ENCODE measurements at places on chromosomes 4 and X. TPM values are rescaled to one million over a fixed set of nuclear protein-coding genes. Genes with fewer than 3 reads are reported as not detected.

DNA sequence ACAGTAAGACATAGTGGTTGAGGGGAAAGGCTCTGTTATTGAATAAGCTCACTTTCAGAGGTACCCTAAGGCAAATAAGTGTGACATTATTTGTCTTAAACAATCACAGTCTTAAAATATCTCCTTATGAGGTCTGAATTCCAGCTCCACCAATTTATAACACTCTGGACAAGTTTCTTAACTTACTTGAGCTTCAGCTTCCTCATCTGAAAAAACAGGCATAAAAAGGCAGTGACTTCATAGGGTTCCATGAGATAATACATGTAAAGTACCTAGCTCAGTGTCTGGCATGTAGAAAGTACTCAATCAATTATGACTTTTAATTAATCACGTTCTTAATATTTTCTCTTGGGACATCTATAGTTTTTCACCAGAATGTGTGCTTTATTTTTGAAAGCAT lies 202.5 kb downstream of the RASL11B start:
- no peak for DNase-seq

DNA sequence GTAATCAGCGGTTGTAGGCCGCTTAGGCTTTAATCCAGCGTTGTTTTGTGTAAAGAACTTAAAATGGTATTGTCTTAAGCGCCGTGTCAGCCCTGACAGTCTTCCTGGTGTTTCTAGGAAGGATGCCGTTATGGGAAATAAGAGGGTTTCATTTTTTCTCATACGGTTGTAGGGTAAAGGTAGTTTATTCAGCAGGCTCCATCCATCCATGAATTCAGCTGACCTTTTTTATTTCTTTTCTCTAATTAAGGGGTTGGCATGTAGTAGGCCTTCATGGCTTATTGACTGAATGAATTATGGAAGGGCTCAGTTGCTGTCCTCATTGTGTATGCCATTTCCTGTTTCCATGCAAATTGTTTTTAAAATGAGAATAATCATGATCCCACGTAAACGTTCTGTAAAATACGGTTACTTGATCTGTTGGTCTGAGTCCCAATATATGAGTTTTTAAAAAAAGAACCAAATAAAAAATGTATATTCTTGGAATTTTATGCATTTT lies 693 bp downstream of the OCIAD1 start:
- DNase-seq: no peak

GRCh38 chrX:19064175-19064574 lies 58.1 kb downstream of the ADGRG2 start:
- no peak for DNase-seq

DNA sequence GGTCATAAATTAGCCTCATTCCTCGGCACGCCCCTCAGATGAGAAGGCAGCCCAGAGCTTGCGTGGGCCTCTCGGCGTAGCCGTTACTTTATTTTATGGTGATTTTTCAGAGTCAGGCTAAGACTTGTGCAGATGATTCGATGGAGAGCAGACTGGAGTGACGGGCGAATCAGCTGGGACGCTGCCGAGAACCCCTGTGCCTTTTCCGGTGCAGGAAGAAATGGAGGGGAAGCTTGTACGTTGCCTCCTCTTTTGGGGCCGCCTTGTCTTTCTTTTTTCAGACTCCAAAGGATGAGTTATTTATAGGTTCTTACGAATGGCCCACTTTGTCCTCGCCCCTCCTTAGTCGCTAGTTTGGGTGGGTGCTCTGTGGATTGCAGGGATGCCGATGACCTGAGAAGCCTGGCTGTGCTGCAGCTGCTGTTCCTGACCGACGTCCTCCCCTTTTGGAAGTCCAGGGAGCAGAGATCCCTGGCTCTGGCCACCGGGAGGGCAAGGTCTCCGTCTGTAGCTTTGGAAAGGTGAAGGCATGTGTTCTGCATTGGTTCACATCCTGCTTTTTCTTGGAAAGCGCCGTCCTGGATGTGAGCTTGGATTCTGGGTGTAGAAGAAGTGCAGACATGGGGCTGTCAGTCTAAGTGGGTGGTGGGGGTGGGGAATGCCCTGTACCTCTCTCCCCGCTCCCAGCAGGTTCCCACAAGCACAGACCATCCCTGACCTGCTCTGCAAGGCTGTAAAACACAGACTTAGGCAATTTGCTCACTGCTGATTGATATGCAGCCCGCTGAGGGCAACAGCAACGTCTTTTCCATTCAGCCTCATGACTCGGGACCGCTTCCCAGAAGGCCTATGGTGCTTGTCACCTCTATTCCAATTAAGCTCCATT lies 9.3 kb downstream of the SORCS2 start:
- DNase-seq: no peak

DNA sequence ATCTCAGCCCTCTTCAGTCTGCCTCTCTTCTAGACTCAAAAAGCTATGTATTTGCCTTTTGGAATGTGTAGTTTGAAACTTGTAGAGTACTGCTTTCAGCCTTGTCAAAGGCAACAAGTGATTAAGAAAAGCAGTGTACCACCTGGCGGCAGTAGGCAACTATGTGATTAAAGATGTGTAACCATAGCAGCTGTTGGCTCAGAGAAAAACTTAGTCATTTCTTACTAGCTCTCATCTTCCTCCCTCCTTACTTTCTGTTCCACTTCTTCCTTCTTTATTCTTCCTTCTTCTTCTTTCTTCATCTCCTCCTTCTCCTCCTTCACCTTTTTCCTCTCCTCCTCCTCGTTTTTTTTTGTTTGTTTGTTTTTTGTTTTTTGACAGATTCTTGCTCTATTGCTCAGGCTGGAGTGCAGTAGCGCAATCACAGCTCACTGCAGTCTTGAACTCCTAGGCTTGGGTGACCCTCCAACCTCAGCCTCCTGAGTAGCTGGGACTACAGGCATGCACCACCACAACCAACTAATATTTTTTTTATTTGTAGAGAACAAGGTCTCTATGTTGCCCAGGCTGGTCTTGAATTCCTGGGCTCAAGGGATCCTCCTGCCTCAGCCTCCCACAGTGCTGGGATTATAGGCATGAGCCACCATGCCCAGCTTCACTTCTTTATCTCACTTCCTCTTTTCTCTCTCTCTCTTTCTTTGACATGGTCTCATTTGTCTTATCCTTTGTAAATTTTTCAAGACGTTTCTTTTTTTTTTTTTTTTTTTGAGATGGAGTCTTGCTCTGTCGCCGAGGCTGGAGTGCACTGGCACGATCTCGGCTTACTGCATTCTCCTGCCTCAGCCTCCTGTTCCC lies 32.6 kb downstream of the ABHD18 start:
- DNase-seq: no peak

- DNase-seq: no peak
Observed at GRCh38 chr4:9904976-9905587, 116.2 kb downstream of the SLC2A9 start.

DNA sequence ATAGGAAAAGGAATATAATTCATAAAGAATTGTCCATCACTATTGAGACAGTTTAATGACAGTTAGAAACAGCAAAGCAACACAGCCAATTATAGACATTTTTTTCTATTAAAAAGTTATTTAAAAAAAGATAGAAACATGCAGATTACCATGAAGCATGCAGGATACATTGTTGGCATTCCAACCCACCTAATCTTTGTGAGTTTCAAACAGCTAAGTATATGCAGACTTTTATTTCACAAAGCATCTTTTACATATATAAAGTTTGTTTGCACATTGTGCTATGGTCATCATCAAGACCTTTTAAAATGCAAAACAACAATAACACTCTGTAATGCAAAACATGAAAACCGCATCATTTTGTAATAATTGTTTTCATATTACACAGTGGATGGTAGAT lies 125.9 kb upstream of the ETNPPL start:
- no peak for DNase-seq

DNA sequence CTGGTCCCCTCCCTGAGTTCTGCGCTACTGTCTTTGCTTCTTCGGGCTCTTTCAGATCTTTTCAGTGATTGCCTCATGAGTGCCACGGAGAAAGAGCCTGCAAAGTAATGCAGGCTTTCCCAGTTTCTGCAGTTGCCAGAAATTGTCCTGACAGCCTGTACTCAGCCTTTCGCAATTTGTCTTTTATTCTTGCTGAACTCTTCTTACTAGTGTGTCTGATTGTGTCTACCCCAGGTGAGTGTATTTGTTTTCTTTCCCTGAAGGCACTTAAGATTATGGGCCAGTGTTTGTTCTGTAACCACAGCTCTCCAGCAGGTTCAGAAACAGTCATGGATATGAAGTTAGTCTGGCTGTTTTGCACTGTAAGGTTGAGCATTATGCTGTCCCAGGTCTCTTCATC lies 47.1 kb downstream of the FAM193A start:
- DNase-seq: no peak

GRCh38 chr4:70623323-70623722 lies 5.2 kb upstream of the ENAM start:
- DNase-seq: no peak

DNA sequence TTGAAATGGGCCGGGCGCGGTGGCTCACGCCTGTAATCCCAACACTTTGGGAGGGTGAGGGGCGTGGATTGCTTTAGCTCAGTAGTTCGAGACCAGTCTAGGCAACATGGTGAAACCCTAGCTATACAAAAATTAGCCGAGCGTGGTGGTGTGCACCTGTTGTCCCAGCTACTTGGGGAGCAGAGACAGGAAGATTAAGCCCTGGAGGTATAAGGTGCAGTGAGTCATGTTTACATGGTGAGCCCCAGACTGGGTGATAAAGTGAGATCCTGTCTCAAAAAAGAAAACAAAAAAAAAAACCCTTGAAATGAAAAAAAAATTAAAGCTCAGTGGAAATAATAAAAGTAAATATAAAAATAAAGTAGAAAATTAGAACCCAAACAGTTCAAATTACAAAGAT lies 6.9 kb upstream of the XAGE2 start:
- DNase-seq: no peak

DNA sequence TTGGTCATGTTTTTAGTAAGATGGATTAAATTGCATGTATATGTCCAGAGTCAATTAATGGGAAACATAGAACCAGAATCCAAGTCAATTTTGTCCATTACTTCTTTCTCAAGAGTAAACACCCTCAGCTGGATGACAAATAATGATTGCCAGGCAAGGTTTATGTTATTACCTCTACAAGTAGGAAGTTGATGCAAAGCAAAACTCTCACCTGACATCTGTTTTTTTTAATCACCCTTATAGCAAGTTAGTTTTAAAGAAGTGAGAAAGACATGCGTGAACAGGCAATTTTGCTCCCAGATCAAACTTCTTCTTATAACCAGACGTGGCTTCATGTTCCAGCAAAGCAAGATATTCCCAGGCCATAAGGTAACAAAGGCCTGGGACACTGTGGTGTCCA lies 348.5 kb upstream of the FTHL17 start:
- no peak for DNase-seq

DNA sequence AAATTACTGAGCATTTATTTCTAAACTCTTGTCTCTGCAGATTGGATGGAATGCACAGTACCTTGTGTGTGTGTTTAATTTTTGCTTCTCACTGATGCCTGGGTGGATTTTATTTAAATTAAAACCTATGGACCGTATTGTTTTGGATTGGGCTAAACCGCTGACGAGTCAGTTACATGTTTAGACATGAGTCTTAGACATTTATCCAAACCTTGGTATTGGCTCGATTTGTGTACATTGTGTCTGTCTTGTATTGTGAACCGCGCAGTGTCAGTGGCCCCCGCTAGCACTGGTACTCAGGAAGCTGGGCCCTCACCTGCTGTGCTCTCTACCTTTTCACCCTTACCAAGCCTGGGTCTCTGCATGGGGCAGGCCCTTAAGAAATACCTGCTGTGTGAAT lies 40.8 kb upstream of the TADA2B start:
- DNase-seq: no peak

DNA sequence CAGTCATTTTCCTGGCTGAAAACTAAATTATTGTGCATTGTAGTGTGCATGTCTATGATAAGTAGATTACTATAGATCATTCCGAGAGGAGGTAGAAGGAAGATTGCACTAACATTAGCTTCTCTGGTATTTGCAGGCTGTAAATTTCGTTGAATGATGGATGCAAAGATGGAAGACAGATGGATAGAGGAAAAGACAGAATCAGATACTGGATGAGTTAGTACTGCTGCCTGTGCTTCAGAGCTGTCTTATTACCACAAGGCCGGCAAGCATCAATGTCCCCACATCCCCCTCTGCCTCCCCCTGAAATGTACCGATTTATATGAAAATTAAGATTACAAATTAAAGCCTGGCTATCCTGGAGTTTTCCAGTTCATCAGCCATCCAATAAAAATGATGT lies 17.7 kb downstream of the NAA11 start:
- DNase-seq: no peak

- no peak for DNase-seq
Observed at GRCh38 chr4:156255230-156256007, 301.8 kb upstream of the CTSO start.

DNA sequence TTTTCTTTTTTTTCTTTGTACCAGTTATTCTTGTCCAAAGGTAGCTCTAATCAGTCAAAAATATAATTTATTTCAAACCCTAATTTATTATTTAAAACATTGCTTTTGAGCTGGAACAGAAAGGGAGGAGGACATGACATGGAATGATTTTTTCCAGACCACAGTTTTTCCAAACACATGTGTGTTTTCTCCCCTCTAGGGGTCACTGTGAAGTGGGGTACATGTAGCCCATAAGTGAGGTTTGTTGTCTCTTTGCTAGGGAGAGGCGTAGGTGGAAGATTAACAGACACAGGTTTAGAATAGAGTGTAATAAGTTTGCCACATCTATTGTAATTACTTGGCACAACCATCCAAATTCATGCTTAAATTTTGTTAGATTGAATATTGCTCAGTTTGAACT lies 83.0 kb downstream of the TNIP2 start:
- no peak for DNase-seq

GRCh38 chrX:39262641-39263040 lies 461.4 kb downstream of the MID1IP1 start:
- DNase-seq: no peak

- no peak for DNase-seq
Observed at GRCh38 chrX:132488180-132488705, 595 bp downstream of the MBNL3 start.

- DNase-seq: no peak
Observed at GRCh38 chrX:123943488-123943887, 18.0 kb upstream of the STAG2 start.

DNA sequence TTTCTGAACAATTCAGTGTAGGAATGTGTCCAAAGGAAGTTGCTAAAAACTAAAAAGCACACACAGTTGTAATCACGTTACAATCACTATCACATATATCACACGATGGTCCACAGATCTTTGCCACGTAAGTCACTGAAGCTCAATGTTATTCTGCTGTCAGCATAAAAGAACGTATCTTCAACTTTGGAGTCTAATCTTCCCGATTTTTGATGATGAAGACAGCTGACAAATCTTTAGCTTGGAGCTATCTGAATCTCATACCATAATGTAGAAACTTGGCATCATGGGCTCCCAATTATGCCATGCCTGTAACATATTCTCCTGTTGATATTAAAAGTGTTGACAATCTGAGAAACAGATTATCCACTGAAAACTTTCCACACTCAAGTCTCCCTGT lies 158.4 kb downstream of the UBE2NL start:
- no peak for DNase-seq

FATE1 gene
- not detected for total RNA-seq

EVC gene
- total RNA-seq: 2.4 TPM

RNF128 gene
- 1.6 TPM for total RNA-seq

SLC2A9 gene
- total RNA-seq: 2.9 TPM

PHOX2B gene
- not detected for total RNA-seq

HSFX2 gene
- 1.2 TPM for total RNA-seq

TMEM271 gene
- 15.9 TPM for total RNA-seq

CPE gene
- 463 TPM for total RNA-seq

MTMR8 gene
- total RNA-seq: 4.5 TPM

SPATA4 gene
- total RNA-seq: 0.82 TPM

CITED1 gene
- total RNA-seq: 7.3 TPM
